ENCODE measurements at places on chromosomes 1 and 21.

DNA sequence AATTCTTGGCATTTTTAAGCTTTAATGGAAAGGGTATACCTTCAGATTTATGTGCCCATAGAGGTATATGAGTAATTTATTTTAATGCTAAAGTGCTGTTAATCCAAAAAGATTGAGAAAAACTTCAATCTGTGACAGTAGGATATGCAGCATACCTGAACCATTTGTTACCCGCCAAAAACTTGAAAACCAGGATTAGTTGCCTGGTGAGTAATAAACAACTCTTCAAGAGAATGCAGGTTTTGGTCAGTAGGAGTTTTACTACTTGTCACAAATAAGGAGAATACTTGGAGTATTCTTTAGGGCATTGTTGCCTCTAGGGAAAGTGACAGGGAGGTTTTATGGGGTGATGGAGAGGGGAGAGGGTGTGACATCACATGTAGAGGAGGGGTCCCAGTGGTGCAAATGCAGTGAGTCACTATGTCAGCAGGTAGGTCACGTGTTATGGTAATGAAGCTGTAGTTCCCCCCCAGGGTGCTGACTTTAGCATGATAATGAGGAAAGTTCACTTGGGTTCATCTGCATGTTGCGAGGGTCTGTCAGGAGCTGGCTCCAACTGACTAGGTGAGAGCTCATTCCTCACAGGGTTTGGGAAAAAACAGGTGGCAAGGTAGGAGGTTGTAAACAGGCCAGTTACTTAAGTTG lies 23.1 kb downstream of the USP25 start:
- DNase-seq: no peak

GRCh38 chr1:2049718-2050431 lies at the start of gene PRKCZ:
Gene PRKCZ, plus strand, starts transcription at chr1:2050411. Its CDS starts 220 bp downstream, at chr1:2050631.
- DNase-seq: peak; percentile 96

GRCh38 chr1:151009674-151010345 lies 1.6 kb downstream of the PRUNE1 start:
- no peak for DNase-seq

DNA sequence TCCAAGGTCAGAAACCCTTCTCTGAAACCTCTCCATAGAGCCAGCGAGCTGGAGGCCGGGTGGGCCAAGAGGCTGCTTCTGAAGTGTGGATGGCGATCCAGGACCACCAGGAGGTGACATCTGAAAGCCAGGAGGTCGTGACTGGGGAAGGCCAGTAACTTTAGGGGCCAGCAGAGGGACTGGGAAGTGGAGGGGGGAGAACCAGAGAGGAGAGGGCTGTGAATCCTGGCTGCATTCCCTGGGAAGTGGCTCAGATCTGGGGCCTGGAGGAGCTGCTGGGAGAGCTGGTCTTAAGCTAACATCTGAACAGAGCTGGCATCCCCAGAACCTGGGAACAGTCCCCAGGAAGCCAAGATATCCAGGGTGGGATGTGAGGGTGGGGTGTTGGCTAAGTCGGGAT lies 11.3 kb upstream of the EPHA8 start:
- DNase-seq: no peak

GRCh38 chr21:35256468-35256988 lies 207.4 kb upstream of the RUNX1 start:
- no peak for DNase-seq

Data from activated T-helper 1 cell treated with Interleukin-2 at 50 U/mL for 16 hours (primary cell).